ENCODE measurements at places on chromosomes 4 and X. TPM values are rescaled to one million over a fixed set of nuclear protein-coding genes. Genes with fewer than 3 reads are reported as not detected.

- DNase-seq: no peak
Observed at GRCh38 chr4:80153874-80154544, 43.3 kb upstream of the PRDM8 start.

- no peak for DNase-seq
Observed at GRCh38 chr4:169626331-169627282, 6.2 kb downstream of the CLCN3 start.

DNA sequence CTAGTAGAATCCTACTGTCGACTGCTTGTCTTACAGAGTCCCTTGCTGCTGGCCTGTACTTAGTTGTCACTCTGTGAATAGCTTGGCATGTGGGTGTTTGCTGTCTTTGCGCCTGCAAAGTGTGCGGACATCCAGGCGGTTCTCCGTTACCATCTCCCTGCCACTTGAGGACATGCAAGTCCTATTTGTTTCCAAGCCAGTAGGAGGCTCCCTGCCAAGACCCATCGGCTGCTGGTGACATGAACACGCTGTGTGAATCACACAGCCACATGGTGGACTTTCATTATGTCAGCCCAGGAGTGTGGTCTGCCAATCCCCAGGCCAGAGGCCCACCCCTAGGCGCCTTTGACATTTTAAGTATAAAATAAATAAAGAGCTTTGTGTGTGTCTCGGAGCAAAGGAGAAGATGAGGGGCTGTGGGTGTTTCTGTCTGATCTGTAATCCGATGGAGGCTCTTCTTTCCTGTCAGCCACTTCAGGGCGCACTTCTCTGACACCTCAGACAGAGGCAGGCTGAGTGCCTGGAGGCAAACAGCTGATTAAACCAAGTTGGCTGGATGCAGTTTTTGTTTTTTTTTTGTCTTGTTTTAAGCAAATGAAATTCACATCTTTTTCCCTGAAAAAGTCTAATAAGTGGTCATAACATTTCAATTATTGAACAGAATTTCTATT is 51.5 kb downstream of the ALPK1 start:
- DNase-seq: peak; percentile 63

Gene CT45A8
- not detected for polyA plus RNA-seq

All from A549 (cell line).